ELR (cell line): ENCODE measurements at places on chromosomes 7 and 10.

DNA sequence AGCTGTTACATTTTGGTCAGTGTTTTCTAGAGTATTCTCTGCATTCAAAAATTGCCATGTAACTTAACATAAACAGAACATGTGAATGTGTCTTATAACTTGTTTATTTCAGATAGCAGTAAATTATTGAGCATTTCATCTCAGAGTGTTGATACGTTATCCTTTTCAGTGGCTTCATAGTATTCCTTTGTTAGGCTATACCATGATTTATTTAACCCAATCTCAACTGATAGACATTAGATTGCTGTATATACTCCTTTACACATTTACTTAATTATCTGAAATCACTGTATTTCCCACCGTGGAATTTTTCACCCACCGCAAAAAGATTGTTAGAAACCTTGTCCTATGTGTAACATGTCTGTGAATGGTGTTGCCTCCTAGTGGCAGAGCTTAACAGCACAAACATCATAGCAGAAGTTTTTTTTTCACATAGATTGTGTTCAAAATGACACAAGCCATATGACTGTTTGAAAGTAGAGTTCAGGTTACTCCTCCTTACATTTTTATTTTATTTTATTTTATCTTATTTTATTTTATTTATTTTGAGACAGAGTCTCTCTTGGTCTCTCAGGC, 21.4 kb downstream of the SLF2 start:
- peak; percentile 38 for DNase-seq

DNA sequence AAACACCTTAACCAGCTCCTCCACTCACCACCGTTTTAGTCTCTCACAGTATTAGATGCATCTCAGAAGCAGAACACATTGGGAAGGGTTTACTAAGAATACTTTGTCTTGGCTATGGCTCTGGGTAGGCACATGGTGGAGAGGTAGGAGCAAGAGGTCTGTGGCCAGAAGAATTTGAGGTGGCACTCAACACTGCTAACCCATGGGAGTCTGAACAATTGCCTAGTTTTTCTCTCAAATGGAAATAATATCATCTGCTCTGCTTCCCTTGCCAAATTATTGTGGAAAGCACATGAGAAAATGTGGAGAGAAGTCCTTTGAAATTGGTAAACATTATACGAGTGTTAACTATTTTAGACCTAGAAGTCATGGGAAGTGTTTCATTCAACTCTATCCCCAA, 214.3 kb downstream of the SKAP2 start:
- no peak for DNase-seq

DNA sequence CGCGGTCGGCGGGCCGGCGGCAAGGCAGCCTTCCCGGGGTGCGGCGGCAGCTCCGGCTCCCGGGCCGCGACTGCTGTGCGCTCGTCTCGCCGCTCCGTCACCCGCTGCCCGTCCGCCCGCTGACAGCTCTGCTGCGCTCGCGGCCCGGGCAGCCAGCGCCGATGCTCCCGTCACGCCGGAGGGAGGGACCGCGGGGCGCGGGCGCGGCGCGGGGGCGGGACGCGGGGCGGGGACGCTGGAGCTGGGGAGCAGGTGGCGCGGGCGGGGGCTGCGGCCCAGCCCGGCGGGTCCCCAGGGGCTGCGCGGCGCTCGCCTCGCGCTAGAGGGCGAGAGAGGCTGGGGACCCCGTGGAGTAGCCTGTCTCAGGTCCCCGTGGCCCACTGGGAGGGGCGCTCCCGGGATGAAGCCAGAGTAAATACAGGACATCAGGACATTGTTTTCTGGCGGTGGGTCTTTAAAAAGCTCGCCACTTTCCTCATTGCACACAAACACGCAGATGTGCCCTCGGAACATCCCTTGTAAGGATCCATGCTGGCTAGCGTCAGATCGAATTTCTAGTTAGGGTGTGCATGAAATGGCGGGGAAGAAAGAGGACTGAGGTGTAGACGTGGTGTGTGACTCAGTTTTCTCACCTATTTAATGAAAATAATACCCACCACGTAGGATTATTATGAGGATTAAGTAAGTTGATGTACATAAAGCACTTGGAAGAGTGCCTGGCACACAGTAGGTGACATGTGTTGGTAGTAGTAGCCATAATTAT, at the start of gene ELAPOR2:
Gene ELAPOR2 (minus strand): TSS at position 130 of the 763 bp plus-strand sequence. CDS start 141 bp downstream, outside the sequence.
- DNase-seq: peak; percentile 40

DNA sequence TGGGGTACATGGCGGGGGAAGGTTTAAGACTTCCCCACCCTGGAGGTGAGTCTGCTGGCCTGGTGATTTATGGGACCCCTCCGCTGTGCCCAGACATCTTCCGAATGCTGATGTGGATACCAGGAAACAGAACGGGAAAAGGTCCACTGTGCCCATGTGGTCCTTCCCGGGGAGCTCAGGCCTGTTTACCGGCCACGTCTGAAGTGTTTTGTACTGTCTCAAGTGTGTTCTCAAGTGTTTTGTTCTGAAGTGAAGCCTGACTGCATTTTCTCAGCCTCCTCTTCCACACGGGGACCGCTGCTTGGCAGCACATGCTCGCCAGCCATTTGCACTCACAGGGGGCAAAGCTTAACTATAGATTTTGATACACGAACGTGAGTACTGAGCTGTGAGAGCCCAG, 127.2 kb downstream of the TEX36 start:
- no peak for DNase-seq

- peak; percentile 38 for DNase-seq
These were observed 35.5 kb downstream of the GPRIN2 start for GRCh38 chr10:46520941-46521340.

- DNase-seq: no peak
These were observed 139.7 kb upstream of the SH2B2 start for GRCh38 chr7:102147008-102147407.

DNA sequence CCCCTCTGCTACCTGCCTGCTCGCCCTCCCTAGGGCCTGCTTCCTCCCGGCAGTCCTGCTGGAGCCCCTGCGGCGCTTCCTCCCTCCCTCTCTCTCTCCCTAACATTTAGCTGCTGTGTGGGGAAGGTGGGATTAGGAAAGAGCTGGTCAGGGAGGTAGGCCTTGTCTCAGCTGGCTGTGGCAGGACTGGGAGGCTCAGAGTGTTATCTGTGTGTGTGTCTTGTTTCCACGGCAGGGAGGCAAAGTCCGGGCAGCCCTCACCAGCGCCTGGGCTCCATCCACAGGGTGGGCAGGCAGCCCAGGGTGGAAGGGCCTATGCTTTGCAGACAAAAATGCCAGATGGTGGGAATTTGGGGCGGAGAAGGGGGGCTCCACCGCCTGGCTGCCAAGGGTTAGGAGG, 105.7 kb downstream of the RPS24 start:
- DNase-seq: no peak

DNA sequence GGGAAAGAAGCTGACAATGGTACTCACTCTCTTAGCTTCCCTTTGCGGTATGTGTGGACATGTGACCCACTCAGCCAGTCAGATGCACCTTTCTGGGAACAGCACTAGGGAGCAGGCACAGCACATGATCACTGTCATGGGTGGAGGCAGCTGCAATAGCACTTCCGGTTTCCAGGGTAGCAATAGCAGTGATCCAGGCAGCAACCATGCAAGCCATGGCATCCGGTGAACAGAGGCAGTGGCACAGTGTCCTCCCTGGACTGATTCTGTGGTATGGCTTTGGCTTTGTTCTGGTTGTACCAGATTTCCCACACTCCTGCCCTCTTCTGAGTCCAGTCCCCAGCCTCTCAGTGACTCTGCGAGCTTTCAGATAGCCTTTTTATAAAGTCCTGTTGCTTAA, 86.8 kb upstream of the NAMPT start:
- no peak for DNase-seq

- peak; percentile 18 for DNase-seq
These were observed 1.5 kb upstream of the ELFN1 start for GRCh38 chr7:1668396-1669063.

DNA sequence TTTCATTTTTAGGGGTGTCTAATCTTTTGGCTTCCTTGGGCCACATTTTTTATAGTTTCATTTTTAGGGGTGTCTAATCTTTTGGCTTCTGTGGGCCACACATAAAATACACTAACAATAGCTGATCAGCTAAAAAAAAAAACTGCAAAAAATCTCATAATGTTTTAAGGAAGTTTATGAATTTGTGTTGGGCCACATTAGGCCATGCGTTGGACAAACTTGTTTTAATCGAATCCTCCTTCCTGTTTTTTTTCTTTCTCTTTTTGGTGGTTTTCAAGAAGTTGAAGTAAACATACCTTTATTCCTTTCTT, 37.4 kb downstream of the ZNRF2 start:
- no peak for DNase-seq

GRCh38 chr7:145082366-145083161, 246.7 kb upstream of the TPK1 start:
- no peak for DNase-seq

DNA sequence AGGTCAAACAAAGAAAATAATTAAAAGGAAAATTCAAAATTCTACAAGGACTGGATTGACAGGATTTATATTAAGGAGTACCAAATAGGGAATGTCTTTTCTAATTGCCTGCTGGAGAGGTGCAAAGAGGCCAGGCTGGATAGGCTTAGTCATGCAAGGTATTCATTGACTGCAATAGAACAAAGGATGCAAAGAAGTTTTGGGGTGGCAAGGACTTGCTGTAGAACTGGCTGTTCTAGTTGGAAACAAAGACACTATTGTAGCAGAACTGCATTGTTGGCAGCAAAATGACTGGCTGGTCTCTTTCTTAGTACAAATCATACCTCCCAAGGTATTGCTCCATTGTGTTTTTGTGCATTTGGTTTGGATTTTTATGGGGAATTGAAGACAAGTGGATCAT, 10.1 kb downstream of the ITGB8 start:
- no peak for DNase-seq

- DNase-seq: no peak
These were observed 65.3 kb upstream of the ZMIZ1 start for GRCh38 chr10:79003183-79004100.

GRCh38 chr7:116161728-116162127, 48.6 kb upstream of the TES start:
- no peak for DNase-seq

DNA sequence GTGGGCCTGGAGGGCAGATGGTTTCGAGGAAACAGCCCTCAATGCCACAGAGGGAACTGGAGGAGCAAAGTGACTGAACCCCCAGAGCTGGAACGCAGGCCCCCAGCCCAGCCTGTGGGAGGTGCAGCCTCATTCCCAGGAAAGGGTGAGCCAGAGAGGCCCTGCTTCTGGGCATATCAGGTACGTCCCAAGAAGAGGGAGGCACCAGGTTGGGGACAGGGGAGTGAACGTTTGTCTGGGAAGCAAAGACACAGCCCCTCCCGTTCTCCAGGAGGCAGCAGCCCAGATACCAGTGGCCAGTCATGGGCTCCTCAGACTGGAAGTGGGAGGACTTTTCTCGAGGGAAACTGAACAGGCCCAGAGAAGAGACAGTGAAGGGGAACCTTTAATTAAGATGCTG, 74.3 kb upstream of the RET start:
- no peak for DNase-seq

DNA sequence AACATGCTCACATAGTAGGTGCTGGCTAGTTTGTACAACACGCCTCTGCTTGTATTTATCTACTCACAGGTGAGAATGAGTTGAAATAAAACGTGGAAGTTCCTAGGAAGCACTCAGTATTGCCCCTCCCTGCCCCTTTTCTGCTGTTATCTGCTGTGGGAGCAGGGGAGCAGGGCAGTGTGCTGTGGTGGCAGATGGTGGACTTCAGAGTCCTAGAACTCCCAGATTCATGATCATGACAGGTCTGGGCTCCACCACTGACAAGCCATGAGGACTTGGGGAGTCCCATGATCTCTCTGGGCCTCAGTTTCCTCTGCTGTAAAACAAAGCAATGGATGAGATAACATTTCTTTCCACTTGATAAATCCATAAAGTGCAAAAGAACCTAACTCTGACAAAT, 11.6 kb upstream of the PRKCQ start:
- DNase-seq: no peak

GRCh38 chr7:45359776-45360175, 202.2 kb downstream of the RAMP3 start:
- no peak for DNase-seq

DNA sequence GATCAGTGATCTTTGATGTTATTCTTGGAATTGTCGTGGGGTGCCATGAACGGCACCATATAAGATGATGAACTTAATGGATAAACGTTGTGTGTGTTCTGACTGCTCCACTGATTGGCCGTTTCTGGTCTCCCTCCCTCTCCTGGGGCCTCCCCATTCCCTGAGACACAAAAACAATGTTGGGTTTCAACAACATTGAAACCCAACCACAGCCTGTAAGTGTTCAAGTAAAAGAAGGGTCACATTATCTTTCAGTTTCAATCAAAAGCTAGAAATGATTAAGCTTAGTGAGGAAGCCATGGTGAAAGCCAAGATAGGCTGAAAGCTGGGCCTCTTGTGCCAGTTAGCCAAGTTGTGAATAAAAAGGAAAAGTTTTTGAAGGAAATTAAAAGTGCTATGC, 19.5 kb downstream of the EN2 start:
- DNase-seq: no peak

DNA sequence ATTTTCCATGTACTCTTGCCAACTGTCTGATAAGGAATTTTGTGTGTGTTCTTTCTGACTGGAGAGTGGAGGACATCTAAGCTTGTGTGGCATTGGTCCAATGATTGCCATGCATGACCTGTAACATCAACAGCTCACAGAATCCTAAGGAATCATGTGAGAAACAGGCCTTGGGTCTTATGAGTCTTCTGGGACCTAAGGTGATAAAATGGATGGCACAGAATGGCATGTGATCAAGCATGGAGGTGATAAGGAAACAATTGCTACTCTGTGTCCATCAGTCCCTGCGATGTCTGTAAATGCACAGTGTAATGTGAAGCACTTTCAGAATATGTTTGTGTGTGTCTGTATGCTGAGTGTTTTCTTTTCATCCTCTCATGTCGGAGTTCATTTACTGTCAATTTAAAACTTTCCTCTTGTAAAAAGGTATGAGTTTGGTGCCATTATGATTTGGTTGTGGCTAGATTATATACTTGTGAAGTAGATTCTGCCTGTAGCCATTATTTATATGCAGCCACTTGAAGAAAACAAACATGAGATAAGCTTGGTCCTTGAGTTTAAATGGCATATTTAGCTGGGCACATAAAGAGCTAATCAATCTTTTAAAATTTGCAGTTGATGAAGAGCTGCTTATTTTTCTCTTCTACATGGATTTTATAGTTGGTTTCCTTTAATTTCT, 127.5 kb downstream of the VPS50 start:
- no peak for DNase-seq

- DNase-seq: no peak
These were observed 96.1 kb upstream of the ASAH2 start for GRCh38 chr10:50347394-50347802.

DNA sequence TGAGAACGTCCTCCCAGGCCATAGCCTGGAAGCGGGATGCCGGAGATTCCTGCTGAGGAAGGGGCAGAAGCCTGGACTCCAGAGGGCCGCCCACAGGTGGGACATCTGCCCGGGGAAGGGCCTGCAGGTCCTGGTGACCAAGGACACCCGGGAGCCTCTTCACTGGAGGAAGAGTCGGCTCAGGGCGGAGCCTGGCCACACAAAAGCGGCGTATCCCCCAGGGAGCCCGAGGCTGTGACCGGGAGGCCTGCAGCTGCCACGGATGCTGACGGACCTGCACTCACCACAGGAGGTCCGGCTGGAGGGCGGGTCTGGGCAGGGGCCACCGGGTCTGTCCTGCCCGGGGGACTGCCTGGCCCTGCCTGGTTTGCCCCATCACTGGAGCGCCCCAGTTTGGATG, 15.5 kb upstream of the ADGRA1 start:
- no peak for DNase-seq
